ENCODE measurements at places on chromosomes 4 and X.
A peak's percentile ranks its signal among the peaks of the same experiment; 100 is the strongest.

GRCh38 chr4:158873795-158874401 is 105.1 kb downstream of the FNIP2 start:
- DNase-seq, result no peak

DNA sequence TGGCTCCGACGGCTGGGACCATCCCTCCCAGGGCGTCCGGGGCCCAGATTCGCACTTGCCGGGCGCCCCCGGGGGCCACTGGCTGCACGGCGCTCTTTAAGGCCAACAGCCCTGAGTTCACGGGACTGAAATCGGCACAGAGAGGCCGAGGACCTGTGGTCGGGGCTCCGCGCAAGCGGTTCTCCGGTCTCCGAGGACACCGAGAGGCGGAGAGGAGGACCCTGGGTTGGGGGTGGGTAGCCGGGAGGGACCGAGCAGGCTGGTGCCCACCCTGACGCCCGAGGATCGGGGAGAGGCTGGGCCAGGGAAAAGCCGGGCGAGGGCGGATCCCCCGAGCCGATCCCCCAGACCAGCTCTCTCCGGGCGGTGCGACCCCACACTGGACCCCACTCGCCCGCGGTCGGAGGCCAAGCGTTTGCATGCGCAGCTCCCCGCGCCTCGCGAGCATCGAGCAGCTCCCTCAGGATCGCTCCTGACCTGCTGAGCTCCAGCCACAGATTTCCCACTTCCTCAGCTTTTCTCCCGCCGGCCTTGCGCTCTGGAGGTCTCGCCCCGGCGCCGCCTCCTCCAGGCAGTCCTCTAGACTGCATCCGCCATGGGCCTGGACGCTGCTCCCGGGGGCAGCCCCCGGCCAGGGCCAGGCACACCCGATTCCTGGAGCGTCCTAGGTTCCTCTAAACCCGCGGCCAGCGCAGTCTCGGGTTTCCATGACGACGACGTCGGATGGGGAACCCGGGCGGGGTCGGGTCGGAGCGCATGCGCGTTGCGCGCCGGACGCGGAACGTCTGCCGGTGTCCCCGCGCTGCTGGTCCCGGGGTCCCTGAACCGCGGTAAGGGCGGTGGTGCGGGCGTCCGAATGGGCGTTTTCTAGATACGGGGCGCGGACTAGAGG is 17.6 kb upstream of the NAT8L start:
- peak; percentile 57 for DNase-seq

DNA sequence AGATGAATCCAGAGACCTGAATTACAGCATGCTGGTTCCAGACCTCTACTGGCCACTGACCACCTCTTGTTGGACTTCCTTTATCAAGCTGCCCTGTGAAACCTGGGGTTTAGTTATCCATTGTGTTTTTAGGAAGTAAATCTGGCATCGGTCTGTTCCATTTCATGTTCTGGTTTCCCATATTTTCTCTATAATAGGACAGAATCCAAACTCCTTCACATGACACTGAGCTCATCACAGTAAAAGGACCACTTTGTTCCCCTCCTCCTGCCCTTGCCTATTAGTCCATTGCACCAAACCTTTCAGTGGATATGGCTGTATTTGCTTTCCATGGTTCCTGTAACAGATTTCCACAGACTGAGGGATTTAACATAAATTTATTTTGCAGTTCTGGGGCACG is 4.0 kb downstream of the MFAP3L start:
- no peak for DNase-seq

- no peak for DNase-seq
These were observed 71.9 kb downstream of the NPNT start for GRCh38 chr4:105967058-105967658.

DNA sequence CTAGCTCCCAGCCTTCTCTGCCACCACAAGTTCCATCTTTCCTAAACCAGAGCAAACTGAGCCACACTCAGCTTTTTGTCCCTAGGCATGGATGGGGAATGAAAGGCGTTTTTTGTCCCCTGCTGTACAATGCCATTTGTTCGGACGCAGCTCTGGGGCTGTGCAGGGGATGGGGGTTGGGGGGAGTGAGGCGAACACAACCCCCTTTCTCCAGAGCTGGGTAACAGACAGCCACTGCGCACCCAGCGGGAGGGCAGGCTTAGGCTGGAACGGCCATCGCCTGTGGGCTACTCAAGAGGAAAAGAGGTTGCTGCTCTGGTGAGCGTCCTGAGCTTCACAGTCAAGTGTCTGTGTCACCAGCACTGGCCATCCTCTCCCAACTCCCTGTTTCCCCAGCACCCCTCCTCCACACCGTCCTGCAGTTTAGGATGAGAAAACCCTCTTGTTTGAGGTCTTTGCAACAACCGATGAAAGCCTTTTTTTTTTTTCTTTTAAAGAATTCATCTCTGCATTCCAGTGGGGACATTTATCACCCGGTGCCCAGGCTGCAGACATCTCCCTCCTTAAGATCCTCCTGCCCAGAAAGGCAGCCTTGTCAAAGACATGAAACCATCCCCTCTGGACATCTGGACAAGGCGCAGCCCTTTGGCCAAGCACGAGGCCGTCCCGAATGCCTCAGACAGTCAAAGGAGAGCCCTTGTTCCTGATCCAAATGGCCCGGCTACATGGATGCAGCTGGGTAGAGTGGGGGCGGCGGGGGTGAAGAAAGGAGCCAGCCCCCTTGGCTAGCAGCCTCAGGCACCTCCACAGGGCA is 419.6 kb downstream of the BCOR start:
- no peak for DNase-seq

DNA sequence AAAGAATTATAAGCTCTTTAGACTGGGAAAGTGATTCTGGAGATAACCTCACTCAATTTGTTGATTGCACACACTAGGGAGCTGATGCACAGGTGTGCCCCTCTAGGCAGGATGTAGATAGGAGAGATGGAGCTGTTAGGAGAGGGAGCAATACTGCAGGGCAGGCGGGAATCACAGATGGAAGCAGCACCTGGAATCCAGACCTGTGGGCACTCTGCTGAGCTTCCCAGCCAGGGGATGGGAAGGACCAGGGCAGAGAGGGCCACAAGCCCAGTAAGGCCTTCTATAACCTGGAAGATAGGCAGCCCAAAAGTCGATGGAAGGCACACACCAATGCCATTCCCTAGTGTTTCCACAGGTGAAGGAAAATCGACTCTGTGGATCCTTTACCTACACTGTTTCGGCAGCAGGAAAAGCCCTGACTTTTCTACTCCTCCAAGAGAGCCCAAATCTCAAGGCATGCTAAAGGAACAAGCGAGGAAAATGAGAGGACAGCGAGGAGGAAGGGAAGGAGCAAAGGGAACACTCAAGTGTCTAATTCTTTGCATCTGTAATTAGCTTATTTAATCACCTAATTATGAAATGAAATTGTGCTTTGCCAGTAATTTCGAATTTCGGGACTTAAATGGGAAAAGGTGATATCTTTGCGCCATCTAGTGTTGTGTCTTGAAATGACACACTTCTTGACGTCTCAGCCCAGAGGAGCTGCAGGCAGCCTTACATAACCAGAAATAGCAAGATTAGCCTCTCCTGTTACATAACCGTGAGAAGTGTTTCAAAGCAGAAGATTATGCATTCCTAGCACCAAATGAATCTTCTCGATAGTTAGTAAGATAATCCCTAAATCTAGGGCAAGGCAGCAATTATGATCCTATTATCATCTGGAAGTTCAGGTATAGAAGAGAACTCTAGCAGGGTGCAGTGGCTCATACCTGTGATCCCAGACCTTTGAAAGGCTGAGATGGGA is 31.0 kb upstream of the TLR3 start:
- peak; percentile 55 for DNase-seq

GRCh38 chr4:77795326-77795725 is 23.8 kb downstream of the CNOT6L start:
- DNase-seq, result no peak

- no peak for DNase-seq
These were observed 140.3 kb downstream of the NAA11 start for GRCh38 chr4:79185526-79186045.

DNA sequence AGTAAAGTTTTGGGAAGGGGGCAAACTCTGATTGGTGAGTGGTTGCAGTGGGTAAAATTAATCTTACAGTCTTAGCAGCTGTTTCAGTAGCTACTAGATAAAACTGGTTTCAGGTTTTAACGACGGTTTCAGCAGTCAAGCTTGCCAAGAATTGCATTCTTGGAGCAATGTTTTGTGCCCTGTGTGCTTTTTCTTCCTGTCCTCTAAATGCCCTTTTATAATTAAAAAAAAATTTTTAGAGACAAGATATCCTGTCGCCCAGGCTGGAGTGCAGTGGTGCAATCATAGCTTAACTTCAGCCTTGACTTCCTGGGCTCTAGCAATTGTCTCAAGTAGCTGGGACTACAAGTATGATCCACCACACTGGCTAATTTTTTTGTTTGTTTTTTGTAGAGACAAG is 6.3 kb upstream of the PPEF2 start:
- DNase-seq, result no peak

GRCh38 chr4:82610041-82610440 is 48.3 kb upstream of the TMEM150C start:
- DNase-seq, result no peak

GRCh38 chr4:146407257-146407656 is 114.5 kb downstream of the SLC10A7 start:
- no peak for DNase-seq

DNA sequence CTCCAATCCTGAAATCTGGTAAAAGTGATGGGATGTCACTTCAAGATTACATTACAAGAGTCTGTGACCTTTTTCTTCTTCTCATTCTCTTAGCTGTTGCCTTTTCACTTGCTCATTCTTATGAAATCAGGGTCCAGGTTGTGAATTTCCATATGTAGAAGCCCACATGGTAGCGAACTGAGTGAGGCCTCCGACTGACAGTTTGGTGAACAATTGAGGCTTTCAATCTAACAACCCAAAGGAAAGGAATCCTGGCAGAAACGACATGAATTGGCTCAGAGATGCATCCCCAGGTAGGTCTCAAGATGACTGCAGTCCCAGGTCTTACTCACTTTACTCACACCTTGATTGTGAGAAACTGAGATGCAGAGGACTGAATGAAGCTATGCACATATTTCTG is 203.4 kb upstream of the FAT4 start:
- DNase-seq, result no peak

GRCh38 chr4:107546638-107547037 is 173.4 kb downstream of the PAPSS1 start:
- DNase-seq, result no peak

DNA sequence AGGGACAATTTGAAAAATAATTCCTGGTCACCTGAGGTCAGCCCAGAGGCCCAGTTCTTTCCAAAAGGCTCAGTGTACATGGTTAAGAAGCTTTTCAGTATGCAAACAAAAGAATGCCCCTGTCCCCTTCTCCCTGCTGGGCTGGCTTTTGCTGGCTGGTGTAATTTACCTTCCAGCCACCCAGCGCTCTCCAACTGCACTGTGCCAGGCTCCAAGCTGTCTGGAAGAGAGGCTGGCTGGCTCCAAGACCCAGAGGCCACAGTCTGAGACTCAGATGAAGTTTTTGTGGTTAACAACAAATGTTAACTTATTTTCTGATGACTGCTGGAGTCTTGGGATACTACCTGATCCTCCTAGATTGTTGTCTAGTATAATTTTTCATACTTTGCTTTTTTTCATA is 11.9 kb upstream of the KIT start:
- DNase-seq, result no peak

- no peak for DNase-seq
These were observed 26.0 kb downstream of the ADH4 start for GRCh38 chr4:99117876-99118693.

- no peak for DNase-seq
These were observed 2.8 kb upstream of the CTBP1 start for GRCh38 chr4:1251773-1252066.

GRCh38 chr4:10013722-10014121 is 7.6 kb downstream of the SLC2A9 start:
- peak; percentile 46 for DNase-seq
